CD4-positive, alpha-beta T cell (primary cell): ENCODE measurements at places on chromosomes 7 and 10.

DNA sequence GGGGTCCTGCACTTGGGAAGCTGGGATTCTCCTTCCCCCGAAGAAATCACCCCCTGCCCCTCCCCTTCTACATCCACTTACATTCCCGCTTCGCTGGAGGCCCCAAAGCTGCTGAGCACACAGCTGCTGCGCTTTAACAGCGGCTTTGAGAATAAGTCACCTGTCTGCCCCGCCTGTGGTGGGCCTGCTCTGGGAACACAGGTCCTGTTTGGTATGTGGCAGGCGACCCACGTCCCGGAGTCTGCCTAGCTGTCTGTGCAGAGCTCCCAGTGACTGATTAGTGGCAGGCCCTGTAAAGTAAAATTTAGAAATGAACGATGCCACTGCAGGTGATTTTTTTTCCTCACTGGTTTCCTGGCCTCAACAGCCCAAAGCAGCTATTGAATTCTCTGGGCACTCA is 47.0 kb downstream of the CDH23 start:
- no peak for DNase-seq

DNA sequence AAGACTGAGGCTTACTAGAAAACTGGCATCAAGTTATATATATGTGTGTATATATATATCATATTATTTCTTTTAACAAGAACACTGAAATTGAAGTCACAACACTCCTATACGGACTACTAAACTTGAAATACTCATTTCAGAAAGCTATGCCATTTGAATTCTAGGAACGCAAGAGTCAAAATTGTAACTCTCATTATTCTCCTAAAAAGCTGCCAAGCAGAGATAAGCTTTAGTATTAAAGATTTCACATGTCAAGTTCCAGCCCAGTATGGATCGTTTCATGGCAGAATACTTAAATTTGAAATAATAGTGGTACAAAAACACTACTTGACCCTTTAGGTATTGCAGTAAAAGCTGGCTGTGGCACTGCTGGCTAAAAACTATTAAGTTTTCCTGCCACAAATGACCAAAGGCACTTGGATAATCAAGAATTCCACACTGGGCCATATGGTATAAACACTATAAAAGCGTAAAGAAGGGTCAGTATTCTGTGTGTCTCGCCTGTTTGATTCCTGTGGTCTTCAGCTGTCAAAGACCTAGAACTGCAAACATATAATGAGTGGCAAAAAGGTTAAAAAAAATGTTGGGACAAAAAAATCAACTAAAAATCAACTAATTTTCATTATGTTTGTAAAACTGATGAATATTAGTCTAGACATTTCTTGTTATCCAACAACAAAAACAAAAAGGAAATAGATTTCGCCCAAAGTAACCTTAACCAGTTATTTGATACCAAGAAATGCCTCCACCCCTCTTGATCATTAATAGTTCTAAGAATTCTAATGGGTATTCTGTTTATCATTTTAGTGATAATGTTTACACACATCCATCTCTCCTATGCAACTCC is 2.4 kb downstream of the CCDC71L start:
- DNase-seq, result no peak

GRCh38 chr7:114180556-114181266 is 233.9 kb upstream of the FOXP2 start:
- DNase-seq, result no peak

- DNase-seq, result no peak
These were observed 159.7 kb downstream of the CCDC3 start for GRCh38 chr10:12841826-12842225.

DNA sequence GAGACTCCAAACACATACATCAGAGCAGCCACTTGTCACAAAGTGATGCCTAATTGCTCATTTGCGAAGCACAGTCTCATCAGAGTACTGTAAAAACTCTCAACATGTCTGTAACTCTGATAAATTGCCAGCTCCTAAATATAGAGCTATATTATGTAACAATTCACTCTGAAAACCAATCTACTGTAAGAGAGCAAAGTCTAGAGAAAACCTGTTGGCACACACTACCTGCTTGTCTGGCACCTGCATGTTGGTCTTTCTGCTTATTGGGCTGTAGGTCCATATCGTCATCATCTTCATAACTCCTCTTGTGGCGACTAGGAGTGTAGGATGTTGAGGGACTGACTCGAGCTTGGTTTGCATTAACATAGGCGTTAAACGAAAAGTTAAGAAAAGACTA is 19.8 kb downstream of the MCMBP start:
- DNase-seq, result no peak
